ENCODE measurements at places on chromosomes 3 and 15.
A peak's percentile ranks its signal among the peaks of the same experiment; 100 is the strongest.

DNA sequence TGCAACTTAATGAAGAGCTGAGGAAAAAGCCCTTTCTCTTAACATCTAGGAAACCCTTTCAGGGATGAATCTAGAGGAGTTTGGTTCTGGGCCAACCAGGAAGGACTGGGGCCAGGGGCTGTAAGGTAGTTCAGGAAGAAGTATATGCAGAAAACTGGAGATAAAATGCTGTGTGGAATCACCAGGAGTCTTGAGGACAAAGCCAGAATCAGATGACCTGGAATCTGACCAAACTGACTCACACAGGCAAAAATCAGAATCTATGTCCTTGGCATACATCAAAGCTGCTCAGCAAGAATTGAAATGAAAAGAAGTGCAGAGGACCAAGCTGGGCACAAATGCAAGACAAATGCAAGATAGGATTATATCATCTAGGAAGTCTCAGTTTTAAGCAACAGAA is 59.4 kb upstream of the ATP2C1 start:
- no peak for DNase-seq

DNA sequence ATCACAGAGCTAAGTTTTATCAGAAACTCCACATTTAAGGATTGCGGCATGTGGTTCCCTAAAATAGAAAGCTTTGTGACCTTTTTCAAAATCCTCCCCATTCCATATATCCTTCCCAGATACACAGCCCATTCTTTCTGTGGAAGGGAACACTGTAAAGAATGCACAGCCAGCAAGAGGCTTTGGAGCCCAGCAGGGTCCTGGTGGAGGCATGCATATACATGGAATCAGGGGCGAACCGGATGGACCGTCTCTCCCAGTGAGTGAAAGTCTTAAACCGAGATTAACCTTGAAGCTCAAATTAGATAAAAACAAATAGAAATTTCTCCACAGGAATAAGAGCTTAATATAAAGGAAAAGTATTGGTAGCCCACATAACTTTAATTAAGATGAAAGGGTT is 436.2 kb upstream of the MDFIC2 start:
- no peak for DNase-seq

GRCh38 chr15:23846218-23846617 is 159.1 kb upstream of the NDN start:
- no peak for DNase-seq

DNA sequence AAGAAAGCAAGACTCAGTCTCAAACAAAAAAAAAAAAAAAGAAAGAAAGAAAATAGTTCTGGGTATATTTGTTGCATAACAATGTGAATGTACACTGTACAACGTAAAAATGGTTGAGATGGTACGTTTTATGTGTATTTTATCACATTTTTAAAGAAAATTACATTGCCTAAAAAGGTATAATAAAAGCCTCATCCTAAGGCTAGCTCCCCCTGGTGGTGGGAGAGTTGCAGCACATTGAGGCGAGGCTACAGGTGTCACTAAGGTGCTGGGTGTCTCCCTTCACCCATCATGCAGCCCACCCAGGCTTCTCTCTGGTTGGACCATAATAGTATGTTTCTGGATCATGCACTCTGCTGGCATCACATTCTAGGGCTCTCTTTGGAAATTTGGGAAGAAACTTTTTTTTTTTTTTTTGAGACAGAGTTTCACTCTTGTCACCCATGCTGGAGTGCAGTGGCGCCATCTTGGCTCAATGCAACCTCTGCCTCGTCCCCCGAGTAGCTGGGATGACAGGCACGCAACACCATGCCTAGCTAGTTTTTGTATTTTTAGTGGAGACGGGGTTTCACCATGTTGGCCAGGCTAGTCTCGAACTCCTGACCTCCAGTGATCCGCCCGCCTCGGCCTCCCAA is 12.4 kb upstream of the RAB11A start:
- peak; percentile 84 for DNase-seq

- DNase-seq, result no peak
These were observed 130.9 kb downstream of the WDR76 start for GRCh38 chr15:43957724-43958123.

DNA sequence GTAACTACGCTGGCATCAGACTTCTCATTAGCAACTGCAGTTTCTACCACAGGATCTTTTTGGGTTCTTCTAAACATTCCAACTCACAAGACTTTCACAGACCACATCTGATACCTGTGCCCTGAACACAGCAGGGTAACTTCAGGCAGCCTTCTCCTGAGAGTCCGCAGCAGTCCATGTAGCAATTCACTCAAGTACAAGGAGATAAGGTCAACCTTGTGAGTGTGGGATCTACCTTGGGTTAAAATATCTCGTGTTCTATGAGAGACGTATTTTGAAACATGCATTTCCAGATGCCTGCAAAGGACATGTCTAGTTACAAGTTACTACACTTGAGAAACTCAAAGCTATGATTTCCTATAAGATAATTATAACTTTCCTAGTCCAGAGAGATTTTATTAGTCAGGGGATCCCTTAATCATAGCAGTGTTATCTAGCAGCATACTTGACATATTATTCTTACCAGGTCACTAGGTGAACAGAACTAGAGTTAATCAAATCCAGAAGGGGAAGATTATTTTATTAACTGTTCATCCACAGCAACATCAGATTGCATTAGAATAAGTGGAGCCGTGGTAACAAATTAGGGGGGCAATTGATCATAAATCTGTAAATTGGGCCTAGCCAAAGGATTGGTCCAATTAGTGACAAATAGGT is 66.4 kb downstream of the ASTE1 start:
- DNase-seq, result no peak

DNA sequence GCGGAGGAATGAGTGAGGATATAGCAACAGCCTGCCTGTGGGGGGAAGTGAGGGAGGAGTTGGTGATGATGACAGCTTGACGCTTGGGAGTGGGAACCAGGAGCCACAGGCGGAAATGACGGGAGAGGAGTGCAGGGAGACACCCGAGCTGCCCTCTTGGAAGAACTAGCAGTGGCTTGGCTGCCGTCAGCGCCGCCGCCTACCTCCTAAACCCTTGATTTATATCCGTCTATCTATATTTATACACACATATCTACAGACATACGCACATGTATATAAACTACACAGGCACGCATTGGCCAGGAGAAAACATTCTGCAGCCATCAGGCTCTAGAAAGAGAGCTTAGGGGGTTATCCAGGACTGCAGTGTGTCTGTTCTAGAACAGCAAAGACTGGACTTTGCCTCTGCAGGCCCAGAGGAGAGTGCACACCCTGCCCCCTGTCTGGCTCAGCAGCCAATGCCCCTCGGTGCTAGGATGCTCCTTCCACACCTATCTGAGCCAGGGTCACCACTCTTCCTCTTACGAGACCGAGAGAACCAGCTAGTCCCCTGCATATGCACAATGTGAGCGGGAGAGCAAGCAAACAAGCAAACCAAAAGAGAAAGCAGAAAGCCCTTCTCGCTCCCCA is 45.3 kb upstream of the MAGEF1 start:
- no peak for DNase-seq

- DNase-seq, result no peak
These were observed 93.5 kb downstream of the FLNB start for GRCh38 chr3:58101499-58102389.

DNA sequence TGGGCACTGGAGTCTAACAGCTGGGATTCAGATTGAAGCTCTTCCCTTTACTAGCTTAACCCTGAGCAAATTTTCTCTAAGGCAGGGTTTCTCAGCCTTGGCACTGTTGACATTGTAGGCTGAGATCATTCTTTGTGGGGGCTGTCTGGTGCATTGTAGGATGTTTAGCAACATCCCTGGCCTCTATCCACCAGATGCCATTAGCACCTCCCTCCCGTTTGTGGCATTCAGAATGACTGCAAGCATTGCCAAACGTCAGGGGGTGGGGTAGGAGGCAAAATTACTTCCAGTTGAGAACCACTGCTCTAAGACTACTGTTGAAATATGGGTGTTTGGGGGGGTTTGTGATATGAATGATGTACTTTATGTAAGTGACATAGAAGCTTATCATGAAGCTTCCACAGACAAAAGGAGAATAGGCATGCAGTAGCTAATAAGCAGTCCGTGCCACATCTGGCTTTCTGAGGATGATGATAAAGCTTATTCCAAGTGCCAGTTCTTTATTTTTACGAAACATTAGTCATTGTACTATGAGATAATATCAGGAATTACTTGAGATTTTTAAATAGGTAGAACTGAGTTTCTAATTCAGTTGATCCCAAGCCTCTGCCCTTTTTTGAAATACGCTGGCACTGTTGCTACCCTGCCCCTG is 39.3 kb downstream of the NKIRAS1 start:
- DNase-seq, result no peak

GRCh38 chr3:52228751-52229291 is 3.4 kb upstream of the TLR9 start:
- no peak for DNase-seq

DNA sequence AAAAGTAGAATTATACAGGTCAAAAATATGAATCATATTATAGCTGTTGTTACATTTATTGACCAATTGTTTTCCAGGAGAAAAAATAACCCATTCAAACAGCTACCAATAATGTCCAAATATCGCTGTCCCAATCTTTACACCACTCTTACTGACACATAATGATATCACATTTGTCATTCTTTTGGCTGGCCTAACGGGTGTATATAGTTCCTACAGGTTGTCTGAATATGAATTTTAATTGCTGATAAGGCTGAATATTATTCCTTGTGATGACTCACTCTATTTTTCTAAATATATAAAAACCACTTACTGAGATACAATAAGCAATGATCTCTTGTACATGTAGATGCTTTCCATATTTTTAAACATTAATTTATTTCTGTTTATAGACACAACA is 76.4 kb downstream of the FSIP1 start:
- DNase-seq, result no peak

- DNase-seq, result no peak
These were observed 6.2 kb upstream of the EHD4 start for GRCh38 chr15:41978534-41978933.

- no peak for DNase-seq
These were observed 233.4 kb downstream of the FEZF2 start for GRCh38 chr3:62139957-62140356.

DNA sequence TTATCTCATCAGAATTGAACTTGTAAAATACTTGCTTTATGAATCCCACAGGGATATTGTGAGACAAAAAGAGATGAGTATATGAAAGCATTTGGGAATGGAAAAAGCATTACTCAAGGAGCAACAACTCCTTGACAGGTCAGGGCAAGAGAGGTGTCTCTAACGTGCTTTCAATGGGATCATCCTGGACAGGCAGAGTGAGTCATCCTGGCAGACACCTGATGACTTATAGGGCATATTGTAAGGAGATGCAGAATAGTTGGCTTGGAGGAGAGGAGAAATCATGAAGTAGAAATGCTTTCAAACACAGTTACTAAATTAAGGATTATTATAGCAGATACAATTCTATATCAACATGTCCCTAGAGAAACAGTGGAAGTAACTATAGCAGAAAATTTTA is 71.9 kb upstream of the THSD4 start:
- no peak for DNase-seq

Measured in T-cell (primary cell).